ENCODE measurements at places on chromosomes 2 and 18. TPM values are rescaled to one million over a fixed set of nuclear protein-coding genes. Genes with fewer than 3 reads are reported as not detected.

Gene RNF152
- total RNA-seq, result 16.9 TPM

Gene TTC27
- 8.3 TPM for total RNA-seq

Gene CNDP1
- 0.27 TPM for total RNA-seq

Gene IL1B
- not detected for total RNA-seq

Gene SH3BP4
- 59.3 TPM for total RNA-seq

Gene CDH2
- 224 TPM for total RNA-seq

Gene FBXO15
- total RNA-seq, result 0.76 TPM

Gene POU3F3
- total RNA-seq, result 0.54 TPM

Gene LIMS3
- total RNA-seq, result 0.98 TPM

DNA sequence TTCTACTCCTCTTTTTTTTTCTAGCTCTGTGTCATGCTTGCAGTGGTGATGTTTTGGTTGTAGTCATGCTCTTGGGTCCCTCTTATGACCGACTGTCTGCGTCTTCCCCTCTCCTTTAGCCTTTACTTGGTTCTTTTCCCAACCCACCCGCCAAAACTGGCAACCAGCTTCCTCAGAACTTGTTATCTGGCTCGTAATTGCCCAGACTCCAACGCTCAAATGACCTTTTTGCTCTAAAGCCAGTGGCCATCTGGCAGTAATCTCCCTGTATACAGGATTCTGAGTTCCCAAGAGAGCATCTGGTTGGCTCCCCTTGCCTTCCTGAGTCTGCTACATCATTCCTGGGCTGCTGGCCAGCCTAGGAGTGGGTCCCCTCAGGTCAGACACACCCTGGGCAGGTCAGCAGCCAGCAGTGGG is 147.2 kb downstream of the MGAT5 start:
- DNase-seq, result no peak

DNA sequence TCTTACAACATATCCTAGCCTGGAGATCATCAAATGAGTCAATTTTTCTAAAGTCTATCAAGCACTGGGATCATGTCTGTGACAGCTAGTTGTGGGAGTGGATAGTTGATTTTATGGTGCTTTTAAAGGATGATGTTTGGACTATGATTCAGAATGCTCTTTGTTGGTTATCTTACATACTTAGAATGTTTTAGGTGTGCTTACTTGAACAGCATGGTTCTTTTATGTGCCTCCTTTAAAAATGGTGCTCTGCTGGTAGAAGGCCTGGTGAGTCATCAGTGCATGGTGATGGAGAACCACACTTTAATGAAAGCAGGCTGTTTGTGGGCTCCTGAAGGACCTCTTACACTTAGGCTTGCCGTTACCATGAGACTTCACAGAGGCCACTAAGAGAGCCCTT is 682.7 kb upstream of the FANCL start:
- DNase-seq, result no peak

- DNase-seq, result no peak
These were observed 37.1 kb downstream of the BCL11A start for GRCh38 chr2:60516383-60516811.

GRCh38 chr2:185811580-185811979 is 73.0 kb downstream of the FSIP2 start:
- no peak for DNase-seq

- peak; percentile 81 for DNase-seq
These were observed 103.4 kb downstream of the SEPTIN10 start for GRCh38 chr2:109510136-109511028.

DNA sequence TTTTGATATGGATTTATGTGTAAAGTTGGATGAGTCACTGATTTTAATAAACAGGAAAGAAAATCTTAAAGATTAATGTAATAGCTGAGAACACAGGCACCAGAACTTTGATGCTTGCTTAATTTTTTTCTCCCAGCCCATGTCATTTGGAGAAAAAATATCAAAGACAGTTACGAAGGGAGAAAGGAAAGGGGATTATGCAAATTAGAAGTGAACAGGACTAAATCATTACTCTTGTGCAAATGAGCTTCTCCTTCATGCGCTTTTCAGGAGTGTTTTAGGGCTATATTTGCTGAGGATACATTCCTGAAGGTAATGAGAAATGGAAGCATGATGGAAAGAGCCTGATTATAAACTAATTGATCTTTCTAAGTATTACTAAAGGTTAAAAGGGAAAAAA is 28.9 kb downstream of the NABP1 start:
- DNase-seq, result no peak

- DNase-seq, result no peak
These were observed at the start of gene CXCR1 for GRCh38 chr2:218166791-218167190. Gene CXCR1, minus strand, starts transcription at chr2:218166962. Its CDS starts 1,751 bp downstream, at chr2:218165211.

DNA sequence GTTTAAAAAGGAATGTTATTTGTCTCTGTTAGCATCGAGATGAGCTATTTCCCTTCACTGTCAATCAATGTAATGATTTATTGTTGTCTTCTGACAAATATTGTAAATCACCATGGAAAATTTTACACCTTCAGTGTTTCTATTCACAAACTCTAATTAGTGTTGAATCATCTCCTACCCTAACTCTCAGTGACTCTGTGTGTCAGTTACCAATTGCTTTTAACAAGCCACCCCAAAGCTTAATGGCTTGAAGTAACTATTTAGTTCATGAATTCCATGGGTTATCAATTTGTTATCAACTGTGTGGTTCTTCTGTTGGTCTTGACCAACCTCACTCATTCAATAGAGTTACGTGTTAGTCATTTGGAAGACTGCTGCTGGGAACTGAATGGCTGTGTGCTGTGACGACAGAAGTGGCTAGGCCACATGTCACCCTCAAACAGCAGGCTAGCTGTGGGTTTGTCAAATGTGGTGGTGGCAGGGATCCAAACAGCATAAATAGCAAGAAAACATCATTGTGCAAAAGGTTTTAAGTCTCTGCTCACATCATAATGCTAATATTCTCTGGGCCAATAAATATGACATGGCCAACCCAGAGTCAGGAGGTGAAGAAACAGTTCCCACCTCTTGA is 910.8 kb upstream of the CDH2 start:
- DNase-seq, result no peak

GRCh38 chr2:189265696-189266320 is 86.2 kb upstream of the COL5A2 start:
- no peak for DNase-seq

- peak; percentile 38 for DNase-seq
These were observed 5.6 kb downstream of the PAX8 start for GRCh38 chr2:113273027-113273551.

- no peak for DNase-seq
These were observed 1343.9 kb upstream of the CHAC2 start for GRCh38 chr2:52423655-52424054.

DNA sequence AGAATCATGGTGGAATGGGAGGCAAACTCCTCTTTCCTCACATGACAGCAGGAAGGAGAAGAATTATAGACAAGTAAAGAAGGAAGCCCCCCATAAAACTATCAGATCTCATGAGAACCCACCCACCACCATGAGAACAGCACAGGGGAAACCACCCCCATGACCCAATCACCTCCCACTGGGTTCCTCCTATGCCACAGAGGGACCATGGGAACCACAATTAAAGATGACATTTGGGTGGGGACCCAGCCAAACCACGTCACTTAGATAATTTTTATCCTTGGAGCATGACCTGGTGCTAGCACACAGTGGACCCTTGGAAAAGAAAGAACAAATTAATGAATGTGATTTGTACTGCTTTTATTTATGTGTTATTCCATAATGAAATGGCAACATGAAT is 188.6 kb upstream of the NCKAP5 start:
- DNase-seq, result no peak

- DNase-seq, result no peak
These were observed 181.6 kb downstream of the XIRP2 start for GRCh38 chr2:167069855-167070254.

DNA sequence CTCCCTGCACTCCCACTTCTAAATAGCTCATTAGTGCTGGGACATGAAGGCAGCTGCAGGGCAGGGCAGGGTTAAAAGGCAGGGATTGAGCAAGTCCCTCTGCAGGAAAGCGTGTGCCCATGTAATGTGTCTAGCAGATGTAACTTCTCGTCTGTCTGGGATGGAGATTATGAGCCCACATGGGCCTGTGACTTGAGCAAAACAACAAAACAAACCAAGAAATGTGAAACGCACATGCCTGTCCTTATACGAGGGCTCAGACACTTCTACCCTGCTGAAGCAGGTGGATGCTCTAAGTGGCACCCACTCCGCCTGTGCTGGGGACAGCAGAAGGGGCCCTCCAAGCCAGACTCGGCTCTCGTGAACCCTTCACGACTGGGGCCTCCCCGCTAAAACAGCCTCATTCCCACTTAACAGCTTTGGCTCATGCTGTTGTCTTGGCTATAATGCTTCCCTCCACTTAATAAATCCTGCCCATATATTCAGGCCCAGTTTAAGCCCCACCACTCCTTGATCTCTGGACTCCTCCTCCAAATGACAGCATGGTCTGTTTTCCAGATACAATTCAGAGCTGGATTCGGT is 40.9 kb downstream of the TMEM247 start:
- DNase-seq, result no peak

GRCh38 chr2:153005071-153005730 is 286.8 kb downstream of the ARL6IP6 start:
- DNase-seq, result no peak

DNA sequence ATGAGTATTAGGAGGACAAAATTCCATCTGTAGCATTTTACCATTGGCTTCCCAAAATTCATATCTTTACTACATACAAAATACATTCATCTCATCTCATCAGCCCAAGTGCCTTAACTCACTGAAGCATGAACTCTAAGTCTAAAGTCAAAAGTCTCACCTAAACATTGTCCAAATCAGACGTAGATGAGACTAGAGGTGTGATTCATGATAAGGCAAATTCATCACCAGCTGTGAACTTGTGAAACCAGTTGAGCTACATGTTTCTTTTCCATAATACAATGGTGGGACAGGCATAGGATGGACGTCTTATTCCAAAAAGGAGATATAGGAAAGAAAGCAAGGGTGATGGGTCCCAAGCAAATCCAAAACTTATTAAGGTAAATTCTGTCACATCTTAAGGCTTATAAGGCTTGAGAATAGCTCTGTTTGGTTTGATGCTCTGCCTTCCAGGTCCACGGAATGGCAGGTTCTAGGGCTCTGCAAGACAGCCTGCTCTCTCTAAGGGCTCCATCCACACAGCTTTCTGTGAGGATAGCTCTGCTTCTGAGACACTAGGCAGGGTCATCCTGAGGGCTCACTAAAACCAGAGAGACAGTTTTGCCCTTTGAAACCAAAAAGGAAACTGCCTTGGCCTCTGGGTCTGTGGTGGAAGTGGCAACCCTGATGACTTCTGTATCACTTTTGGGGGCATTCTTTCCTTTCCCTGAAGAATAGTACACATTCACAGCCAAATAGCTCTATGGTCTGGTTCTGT is 9.6 kb downstream of the IFIH1 start:
- DNase-seq, result no peak

DNA sequence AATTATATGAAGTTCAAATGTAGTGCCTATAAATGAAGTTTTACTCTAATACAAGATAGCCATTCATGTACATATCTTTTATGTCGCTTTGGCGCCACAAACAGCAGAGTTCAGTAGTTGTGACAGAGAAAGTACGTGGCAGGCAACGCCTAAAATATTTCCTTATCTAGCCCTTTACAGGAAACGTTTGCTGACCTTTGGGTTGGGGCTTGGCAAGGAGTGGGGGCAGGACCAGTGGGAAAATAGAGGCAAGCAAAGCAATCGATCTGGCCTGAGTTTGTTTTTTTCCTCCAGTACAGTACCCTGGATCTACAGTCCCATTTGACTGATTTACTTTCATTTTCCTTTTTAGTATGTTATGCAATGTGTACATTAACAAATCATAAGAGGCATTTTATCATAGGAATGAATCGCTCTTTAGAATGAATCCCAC is 13.1 kb downstream of the CCDC68 start:
- no peak for DNase-seq

DNA sequence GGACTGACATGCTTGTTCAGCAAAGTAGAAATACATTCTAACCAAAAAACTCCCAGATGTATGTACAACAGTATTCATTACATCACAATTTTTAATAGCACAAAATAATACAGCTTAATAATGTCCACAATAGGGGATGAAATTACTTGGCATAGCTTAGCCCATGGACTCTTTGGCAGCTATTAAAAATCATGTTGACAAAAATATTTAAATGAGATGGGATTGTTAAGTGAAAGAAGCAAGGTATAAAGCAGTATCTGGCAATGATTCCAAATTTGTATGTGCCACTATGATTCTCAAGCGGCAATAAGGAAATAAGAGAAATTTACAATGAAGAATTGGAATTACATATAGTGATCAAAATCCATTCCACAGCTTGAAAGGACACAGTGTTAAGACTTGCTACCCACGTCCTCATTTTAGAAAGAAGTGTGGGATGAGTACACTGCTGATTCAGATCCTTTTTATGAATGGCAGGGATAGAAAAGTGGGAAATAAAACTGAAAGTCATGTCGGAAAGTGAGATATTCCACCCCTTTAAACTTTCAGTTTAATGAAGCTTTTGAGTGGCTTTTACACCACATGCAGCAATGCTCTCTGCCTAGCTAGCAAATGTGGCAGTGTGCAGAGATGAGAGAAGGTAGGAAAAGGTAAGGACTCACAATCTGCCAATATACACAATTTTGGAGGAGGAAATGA is 2.4 kb downstream of the GAREM1 start:
- DNase-seq, result no peak

DNA sequence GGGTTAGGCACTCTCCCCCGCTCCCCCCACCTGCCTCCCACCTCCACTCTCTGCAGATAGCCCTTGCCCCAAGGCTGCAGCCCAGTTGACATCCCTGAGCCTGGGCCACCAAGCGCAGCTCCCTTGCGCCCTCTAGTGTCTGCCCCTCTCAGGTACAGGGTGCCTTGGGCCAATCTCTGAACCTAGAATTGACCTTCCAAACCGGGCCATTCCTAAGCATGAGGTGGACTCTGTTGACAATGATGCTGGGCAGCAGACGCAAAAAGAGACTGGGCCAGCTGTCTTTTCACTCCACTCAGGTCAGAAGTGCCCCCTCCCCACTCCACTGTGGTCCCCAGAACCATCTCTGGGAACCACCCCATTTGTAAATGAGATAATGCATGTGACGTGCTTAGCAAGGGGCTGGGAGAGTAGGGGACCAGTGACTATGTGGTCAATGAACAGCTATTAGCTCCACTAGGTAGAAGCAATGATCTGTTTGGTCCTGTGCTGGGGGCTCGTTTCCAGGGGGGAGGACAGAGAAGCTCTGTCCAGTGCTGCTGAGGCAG is 43.3 kb upstream of the PLB1 start:
- DNase-seq, result peak; percentile 88

- no peak for DNase-seq
These were observed 4.0 kb downstream of the CCT7 start for GRCh38 chr2:73238149-73238548.

DNA sequence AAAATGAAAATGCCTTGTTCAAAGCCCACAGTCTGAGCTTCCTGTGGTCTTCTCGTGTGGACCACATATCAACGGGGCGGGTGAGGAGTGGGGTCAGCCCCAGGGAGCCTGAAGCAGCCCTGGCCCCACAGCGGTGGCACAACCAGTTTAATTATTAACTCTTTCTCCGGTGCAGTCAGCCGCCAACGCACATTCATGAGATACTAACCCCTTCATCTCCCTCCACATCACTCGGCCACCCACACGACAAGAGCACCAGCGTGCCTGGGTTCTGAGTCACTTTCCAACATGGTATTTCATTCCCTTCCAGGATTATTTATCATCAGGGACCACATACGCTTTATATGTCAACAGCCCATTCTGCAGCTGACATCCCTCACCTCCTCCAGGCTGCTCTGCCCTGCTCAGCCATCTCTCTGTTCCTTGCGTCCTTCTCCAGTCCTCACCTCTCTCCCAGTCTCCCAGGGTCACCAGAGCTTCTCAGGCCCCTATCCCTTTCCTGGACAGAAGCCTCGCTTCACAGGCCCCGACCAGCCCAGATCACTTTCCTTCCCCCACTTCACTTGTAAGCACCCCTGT is 48.0 kb upstream of the ID2 start:
- no peak for DNase-seq

- no peak for DNase-seq
These were observed 1695.8 kb upstream of the PIK3C3 start for GRCh38 chr18:40259115-40259835.
